ENCODE measurements at places on chromosomes 12 and 14.

DNA sequence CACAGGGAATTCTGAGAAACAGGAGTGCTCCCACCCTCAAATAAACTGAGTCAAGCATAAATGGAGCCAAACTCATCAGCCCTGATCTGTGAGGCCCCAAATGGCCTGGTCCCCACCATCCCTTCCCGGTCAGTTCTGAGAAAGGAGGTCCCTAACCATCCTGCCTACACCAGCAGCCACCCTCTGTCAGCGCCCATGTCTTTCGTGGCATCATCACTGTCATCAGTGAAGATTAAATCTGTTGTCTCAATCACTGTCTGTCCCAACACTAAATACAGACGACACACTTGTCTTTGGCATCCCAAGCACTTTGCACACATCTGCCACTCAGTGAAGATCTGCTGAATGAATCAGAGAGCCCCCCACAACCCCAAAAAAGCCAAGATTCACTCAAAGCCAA is 22.4 kb downstream of the VPS37B start:
- no peak for DNase-seq

GRCh38 chr12:94941440-94941862 is 62.0 kb downstream of the NDUFA12 start:
- peak; percentile 59 for DNase-seq

- no peak for DNase-seq
Measured at GRCh38 chr12:84329938-84330337, 582.7 kb downstream of the SLC6A15 start.

DNA sequence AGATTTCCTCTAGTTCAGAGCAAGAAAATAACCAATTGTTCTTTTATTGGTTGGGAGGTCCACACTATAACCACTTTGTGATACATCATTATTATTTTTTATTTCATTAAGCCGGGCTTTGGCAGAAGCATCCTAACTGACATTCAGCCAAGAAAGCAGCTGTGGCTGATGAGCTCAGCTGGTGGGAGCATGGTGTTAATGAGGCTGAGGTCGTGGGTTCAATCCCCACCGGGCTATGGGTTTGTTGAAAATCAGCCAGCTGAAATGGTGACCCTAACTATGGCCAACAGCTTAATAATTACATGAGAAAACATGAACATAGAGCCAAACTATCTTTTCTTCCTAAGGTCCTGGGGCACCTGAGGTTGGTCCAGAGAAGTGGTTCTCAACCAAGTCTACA is 378.2 kb downstream of the GLT1D1 start:
- no peak for DNase-seq

GRCh38 chr14:56770512-56770911 is 39.8 kb downstream of the OTX2 start:
- DNase-seq: no peak
